Sciatic nerve (tissue), 2 donors: ENCODE measurements at places on chromosomes 4 and X. TPM values are rescaled to one million over a fixed set of nuclear protein-coding genes. Genes with fewer than 3 reads are reported as not detected.
A peak's percentile ranks its signal among the peaks of the same experiment; 100 is the strongest.

- no peak for DNase-seq
These were observed 124.4 kb downstream of the TMA16 start for GRCh38 chr4:163618845-163619244.

- no peak for DNase-seq
These were observed 16.3 kb downstream of the SULT1B1 start for GRCh38 chr4:69744157-69744478.

The RXFP1 gene
- not detected for total RNA-seq

GRCh38 chr4:94758141-94758699, 465 bp downstream of the BMPR1B start:
- peak; percentile 85 for DNase-seq

- DNase-seq, result no peak
These were observed 1143.4 kb downstream of the ARAP2 start for GRCh38 chr4:35100932-35101331.

DNA sequence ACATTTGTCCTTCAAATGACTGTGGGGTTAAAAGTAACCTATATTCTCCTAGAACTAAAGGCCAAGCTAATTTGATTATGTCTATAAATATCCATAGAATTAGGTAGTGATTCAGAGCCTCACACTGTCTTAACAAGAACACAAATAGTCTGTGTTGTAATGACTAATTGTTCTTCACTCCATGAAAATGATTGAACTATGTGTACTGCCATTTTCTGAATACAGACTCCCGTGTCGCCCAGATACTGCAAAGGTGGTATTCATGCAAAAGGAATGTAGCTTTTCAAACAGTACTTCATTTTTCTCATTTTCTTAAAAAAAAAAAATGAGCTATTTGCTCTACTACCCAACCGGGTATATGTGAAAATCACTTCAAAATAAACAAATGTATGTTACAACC, 11.3 kb upstream of the PHKA2 start:
- no peak for DNase-seq

- DNase-seq, result peak; percentile 69
These were observed 1.6 kb upstream of the LIN54 start for GRCh38 chr4:83012200-83012686.

The TSPAN7 gene
- total RNA-seq, result 46.2 TPM

The CCDC120 gene
- 7.9 TPM for total RNA-seq

The CITED1 gene
- 1.9 TPM for total RNA-seq

DNA sequence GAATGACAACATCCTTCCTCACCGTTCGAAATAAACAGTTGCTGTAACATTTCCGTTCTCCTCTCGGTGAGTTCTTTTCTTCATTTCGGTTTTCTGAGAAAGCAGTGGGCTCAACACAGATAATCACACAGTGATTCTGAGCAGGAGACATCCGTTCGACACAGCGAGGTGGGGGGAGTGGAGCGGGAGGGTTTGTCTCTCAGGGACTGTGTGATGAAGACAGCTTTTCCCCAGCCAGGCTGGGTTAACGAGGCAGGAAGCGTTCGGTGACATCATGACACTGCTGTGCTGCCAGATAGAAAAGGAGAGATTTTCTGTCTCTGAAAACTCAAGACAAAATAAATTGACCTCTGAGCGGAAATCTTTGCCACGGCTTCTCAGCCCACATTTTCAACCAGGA, 119.3 kb downstream of the CRLF2 start:
- DNase-seq, result peak; percentile 6

The DGKK gene
- not detected for total RNA-seq

- no peak for DNase-seq
These were observed 1695.2 kb downstream of the STIM2 start for GRCh38 chr4:28555866-28556265.

The GLOD5 gene
- total RNA-seq, result not detected

The GPRASP3 gene
- total RNA-seq, result 7.4 TPM

GRCh38 chr4:39304651-39305050, 61.5 kb downstream of the RFC1 start:
- DNase-seq, result no peak

DNA sequence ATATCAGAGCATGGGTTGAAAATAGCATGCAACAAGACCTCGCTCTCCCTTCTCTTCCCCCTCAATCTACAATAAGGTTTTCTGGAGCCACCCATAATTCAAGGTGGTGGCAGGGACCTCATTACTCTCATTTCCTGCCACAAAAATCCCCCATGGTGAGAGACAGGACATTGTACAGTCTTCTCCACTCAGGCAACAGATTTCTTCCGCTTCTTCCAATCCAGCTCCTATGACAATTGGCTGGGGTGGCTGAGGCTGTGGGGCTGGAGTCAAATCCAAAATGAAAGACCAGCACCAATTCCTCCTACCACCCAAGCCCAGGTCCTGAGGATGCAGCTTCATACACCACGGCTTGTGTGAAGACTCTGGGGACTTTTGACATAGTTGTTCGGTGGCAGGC, 40.3 kb upstream of the NKRF start:
- no peak for DNase-seq

DNA sequence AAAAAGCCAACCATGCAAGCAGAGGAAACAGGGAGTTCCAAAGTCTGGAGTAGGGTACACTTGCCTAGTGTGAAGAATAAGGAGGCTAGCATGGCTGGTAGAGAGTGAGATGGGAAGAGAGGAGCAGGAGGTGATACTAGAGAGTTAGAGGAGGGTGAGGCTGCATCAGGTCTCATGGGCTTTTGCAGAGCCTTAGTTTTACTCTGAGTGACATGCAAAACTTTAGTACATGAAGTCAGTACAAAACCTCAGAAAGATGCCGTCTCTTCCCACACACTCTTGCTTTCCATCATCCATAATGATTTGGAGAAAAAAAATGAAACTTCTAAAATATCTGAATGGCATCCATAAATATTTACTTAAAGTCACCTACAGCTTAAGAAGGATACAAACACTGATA, 5.0 kb downstream of the OPRPN start:
- DNase-seq, result no peak

DNA sequence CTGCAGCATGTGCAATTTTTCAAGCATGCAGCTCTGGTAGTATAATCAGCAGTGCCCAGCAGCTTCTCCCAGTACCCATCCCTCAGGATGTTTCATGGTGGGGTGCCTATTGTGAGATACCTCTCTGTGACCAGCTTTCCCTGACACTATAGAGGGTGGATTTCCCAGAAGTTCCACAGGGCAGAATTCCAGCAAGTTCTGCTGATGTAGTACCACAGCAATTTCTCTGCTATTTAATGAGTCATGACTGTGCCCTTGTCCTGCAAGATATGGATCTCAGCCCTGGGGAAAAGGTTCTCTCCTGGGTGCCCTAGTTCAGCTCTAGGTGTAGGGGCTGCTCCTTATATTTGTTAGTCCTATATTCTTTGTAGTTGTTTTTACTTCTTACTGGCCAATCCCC, 174.8 kb downstream of the ENOX2 start:
- DNase-seq, result no peak

DNA sequence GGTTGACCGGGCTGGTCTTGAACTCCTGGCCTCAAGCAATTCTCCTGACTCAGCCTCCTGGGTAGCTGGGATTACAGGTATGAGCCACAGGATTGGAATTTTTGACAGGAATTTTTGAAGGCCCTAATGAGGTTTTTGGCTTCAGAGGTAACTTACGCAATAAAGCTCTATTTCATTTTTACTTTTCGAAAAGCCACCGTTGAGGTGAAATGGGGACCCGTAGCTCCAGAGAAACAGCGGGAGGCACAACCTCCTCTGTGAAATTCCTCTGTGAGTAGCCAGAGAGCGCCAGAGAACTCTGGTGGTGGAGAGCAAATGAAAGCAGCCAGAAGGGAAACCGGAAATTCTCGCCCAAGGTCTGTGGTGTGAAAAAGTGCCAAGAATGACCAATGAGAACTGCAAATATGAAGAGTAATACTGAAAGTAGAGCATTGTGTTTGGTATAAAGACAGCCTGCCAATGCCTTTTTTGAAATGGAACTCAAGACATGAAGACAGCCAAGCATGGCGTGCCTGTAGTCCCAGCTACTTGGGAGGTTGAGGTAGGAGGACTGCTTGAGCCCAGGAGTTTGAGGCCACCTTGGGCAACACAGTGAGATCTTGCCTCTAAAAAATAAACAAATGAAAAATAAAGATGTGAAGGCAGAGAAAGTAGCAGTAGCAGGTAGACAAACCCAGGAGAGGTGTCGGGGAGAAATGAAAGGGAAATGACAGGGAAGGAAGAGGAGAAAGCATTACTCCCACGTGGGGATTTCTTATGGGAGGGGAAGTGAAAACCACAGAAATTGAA, 33.0 kb upstream of the TMEM131L start:
- peak; percentile 67 for DNase-seq

The MBNL3 gene
- 22.6 TPM for total RNA-seq

DNA sequence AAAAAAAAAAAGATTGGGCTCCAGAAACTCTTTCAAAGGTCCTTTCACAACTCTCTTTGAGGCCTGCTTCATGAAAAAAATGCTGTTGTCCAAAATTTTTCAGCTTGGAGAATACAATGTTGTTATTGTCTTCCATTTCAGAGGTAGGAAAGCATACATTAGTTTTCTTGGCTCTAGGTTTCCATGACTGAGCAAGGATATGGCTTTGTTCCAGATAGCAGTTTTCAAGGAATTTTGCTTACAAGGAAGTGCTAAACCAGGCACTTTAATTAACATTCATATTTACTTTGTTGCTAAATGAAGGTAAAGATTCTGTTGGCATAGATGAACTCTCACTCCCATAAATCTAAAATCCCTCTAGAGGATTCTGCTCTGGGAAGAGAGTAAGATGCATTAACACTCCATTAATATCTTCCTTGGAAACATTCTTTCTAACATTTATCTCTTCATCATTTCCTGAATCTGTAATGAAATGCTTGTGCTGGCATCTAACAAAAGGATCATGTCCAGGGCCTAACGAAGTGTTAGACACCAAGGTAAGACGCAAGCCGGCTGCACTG, 118.4 kb downstream of the COL25A1 start:
- no peak for DNase-seq

DNA sequence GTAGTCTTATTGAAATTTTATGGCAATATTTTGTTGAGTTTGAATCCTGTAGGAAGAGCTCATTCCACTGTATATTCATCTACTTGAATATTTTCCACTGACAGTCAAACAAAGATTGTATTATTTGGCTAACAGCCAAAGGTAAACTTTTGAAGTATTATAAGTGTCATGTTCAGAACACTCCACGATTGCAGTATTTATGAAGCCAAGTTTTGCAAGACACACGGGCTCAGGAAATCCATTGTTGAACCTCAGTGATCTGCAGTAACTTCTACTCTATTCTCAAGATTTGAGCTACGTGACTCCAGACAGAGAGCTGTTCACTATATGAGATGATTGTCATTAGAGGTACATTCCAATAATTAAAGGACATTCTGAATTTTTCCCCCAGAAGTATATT, 302.7 kb upstream of the ADGRL3 start:
- DNase-seq, result no peak

- no peak for DNase-seq
These were observed 91.6 kb upstream of the BMP2K start for GRCh38 chr4:78684325-78685079.

DNA sequence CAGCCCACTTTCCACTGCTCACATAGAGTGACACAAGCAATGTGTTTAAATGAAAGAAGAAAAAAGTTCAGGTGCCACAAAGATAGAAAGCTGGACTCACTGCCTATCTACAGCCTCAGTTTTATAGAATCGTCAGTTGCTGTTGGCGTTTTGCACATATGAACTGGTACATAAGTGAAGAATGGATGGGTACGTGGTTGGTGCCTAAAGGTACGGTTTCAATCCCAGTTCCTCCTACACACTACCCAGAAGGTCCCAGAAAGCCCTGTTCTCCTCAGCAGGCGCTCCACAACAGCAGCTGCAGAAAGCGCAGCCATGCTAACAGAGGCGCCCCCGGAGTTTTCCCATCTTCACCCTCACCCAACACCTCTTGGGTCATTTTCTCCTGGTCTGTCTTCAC, 23.6 kb downstream of the CHST7 start:
- no peak for DNase-seq

DNA sequence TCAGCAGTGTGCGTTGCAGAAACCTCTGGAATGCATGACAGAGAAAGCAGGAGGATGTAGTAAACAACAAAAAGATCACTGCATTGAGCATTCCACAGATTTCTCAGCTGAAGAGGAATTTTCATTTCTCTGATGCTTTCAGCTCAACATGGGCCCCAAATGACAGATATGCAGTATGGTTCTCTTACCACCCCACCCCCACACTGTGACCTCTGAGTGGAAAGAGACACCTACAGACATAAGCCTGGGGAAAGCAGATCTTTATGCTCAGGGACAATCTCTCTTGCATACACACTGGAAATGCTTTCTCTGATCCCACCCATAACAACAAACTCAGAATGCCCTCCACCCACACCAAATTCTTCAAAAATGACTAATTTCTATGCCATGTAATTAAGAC, 983.7 kb upstream of the LCORL start:
- no peak for DNase-seq

The STX18 gene
- total RNA-seq, result 23.5 TPM

The HPGD gene
- 2.9 TPM for total RNA-seq

DNA sequence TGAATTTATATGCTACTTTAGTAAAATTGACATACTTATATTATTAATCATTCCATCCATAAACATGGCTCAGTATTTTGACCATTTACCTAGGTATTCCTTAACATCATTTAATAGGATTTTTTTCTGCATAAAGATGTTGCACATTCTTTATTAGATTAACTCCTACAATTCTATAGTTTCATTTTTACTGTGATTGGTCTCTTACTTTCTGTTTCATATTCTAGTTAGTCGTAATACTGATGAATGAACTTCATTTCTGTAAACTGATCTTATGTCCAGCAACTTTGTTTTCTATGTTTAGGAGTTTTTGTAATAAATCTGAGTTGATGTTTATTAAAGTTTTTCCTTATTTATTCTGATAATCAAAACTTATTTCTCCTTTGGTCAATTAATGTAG, 278.2 kb upstream of the CXXC4 start:
- no peak for DNase-seq

The SGCB gene
- total RNA-seq, result 154 TPM

- no peak for DNase-seq
These were observed 153.5 kb downstream of the MGST2 start for GRCh38 chr4:139819082-139819481.

The MAGEE2 gene
- 0.53 TPM for total RNA-seq

- DNase-seq, result no peak
These were observed 28.5 kb downstream of the GBA3 start for GRCh38 chr4:22721204-22721603.

DNA sequence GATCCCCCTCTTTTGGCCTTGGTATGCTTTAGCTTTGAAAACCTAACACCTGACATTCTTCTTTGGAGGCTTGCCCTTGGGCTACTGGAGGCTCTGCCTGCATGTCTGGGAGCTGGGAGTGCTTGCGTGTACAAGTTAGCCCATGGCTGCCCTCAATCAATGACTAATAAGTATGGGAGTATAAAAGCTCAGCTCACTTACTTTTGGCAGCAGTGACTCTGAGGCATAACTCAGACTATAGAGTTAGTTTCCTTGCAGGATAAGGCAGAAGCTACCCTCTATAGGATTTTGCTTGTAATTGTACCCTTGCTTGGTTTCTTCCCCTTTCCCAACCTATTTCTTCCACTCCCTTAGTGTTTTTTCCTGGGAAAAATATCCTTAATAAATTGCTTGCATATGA, 247.9 kb downstream of the PPP1R2C start:
- DNase-seq, result no peak

- peak; percentile 60 for DNase-seq
These were observed 634 bp upstream of the PLXNB3 start for GRCh38 chrX:153763298-153763932.
